ENCODE measurements at places on chromosomes 5 and 9.

GRCh38 chr5:8685704-8686103 lies 816.8 kb downstream of the MTRR start:
- no peak overlapping the region for H3K27ac ChIP-seq
- H3K36me3 ChIP-seq: no peaks in the 10 kb centered on the region
- DNase-seq: no peak
- no peaks in the 10 kb centered on the region for H3K4me1 ChIP-seq
- no peak overlapping the region for H3K4me3 ChIP-seq
- no peaks in the 10 kb centered on the region for H3K27me3 ChIP-seq

- H3K4me1 ChIP-seq: no peaks in the 10 kb centered on the region
- H3K36me3 ChIP-seq: no peaks in the 10 kb centered on the region
- no peak for DNase-seq
- no peak overlapping the region for H3K27ac ChIP-seq
- no peak overlapping the region for H3K4me3 ChIP-seq
- H3K27me3 ChIP-seq: peaks cover 5% of the 10 kb centered on the region
Measured at GRCh38 chr9:87862536-87863268, 20.0 kb upstream of the SPATA31E1 start.

- no peaks in the 10 kb centered on the region for H3K27me3 ChIP-seq
- H3K4me1 ChIP-seq: no peaks in the 10 kb centered on the region
- no peak overlapping the region for H3K4me3 ChIP-seq
- DNase-seq: no peak
- no peak overlapping the region for H3K27ac ChIP-seq
Measured at GRCh38 chr5:80109646-80110478, 74.7 kb downstream of the THBS4 start.

DNA sequence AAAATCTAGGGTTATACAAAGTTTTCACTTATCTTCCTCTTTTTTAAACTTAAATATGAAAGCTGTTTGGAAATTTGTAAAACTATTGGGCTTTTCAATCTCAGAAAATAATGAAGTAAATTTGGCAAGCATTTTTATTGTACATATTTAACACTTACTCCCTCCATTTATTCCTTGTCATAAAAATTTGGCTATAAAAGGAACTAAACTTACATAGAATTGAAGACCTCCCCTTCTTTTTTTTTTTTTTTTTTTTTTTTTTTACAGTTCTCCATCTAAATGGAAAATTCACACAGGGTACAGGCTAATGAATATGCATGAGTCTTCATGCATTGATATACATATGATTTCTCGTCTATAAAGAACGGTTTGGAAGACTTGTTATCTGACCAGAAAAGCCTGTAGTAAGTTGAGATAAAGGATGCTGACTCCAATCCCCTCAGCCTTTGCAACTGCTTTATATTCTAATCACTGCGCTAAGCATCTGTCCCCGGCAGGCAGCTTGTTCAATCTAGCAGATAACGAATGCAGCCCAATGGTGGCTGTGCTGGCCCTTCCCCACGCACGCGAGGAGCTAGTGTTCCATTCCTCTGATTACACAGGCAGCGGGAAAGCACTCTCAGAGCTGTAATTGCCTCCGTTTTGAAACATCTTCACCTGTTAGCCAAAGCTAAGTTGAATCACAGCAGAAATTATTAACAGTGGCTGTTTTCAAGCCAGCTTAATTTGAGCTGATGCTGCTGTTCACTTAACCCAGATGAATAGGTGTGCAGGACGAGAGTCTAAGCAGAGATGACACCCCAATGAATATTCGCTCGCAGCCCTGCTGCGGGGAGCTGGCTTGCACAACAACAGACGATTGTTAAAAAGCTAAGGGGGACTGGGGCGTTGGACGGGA lies 453.8 kb upstream of the ZNF608 start:
- H3K4me3 ChIP-seq: no peak overlapping the region
- H3K4me1 ChIP-seq: no peaks in the 10 kb centered on the region
- DNase-seq: no peak
- no peaks in the 10 kb centered on the region for H3K27me3 ChIP-seq
- no peaks in the 10 kb centered on the region for H3K36me3 ChIP-seq

- no peaks in the 10 kb centered on the region for H3K27me3 ChIP-seq
- H3K27ac ChIP-seq: no peak overlapping the region
- no peaks in the 10 kb centered on the region for H3K36me3 ChIP-seq
Measured at GRCh38 chr9:68872026-68872501, 141.8 kb downstream of the PRKACG start.

GRCh38 chr5:167802755-167803431 lies 488.6 kb upstream of the WWC1 start:
- no peaks in the 10 kb centered on the region for H3K4me1 ChIP-seq
- H3K36me3 ChIP-seq: no peaks in the 10 kb centered on the region
- no peak overlapping the region for H3K4me3 ChIP-seq
- H3K27me3 ChIP-seq: no peaks in the 10 kb centered on the region

DNA sequence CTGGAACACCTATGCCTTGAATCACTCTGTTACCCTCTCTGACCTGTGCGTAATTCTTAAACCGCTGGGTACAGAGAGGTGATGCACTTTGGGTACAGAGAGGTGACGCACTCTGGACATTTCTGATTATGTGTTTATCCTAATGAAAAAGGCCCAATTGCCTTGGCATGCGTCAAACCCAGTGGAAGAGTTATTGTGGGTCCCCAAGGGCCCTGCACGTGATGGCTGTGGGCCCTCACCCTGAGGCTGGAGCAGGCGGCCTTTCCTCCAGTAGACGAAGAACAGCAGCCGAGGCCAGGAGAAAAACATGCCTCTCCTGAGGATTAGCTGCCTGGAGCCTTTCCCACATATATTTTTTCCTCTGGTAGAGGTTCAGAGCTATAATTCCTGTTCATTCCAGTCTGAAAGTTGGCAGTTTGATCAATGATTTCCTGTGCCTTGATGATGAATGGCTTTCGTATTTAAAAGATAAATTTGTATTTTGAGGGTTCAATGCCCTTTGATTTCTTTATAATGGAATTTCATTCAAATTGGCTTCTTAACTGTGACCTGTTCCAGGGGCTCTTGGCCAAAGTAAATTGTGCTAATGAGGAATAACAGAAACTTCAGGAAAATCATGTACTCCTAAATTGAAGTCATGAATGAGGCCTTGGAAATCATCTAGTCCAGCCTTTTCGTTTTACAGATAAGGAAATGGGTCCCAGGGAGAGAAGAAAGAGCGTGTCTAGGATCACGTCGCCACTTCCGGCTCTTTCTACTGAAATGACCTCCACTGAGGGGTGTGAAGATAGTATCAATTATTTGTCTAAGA lies 22.8 kb downstream of the ACER2 start:
- H3K27ac ChIP-seq: no peak overlapping the region
- no peaks in the 10 kb centered on the region for H3K36me3 ChIP-seq
- H3K4me3 ChIP-seq: no peak overlapping the region
- DNase-seq: no peak

GRCh38 chr5:91366551-91366950 lies 16.6 kb downstream of the ARRDC3 start:
- H3K4me3 ChIP-seq: no peak overlapping the region
- no peak for DNase-seq
- H3K4me1 ChIP-seq: peaks cover 15% of the 10 kb centered on the region

DNA sequence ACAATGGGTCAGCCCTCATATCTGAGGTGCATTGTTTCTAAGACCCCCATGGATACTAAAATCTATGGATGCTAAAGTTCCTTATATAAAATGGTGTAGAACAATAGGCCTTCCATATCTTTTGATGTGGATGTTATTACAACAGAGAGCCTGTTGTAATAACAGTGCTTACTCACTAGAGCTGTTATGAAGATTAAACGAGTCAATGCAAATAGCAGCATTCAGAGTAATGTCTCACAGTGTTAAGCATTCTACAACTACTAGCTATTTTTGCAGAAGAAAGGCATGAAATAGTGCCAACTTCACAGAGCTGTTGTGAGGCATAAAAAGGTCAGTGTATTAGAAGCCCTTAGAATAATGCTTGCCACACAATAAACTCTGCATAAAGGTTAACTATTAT lies 13.0 kb downstream of the CHSY3 start:
- no peak for DNase-seq
- no peak overlapping the region for H3K27ac ChIP-seq
- H3K27me3 ChIP-seq: peaks cover 2% of the 10 kb centered on the region
- no peaks in the 10 kb centered on the region for H3K36me3 ChIP-seq
- no peak overlapping the region for H3K4me3 ChIP-seq
- H3K4me1 ChIP-seq: no peaks in the 10 kb centered on the region

DNA sequence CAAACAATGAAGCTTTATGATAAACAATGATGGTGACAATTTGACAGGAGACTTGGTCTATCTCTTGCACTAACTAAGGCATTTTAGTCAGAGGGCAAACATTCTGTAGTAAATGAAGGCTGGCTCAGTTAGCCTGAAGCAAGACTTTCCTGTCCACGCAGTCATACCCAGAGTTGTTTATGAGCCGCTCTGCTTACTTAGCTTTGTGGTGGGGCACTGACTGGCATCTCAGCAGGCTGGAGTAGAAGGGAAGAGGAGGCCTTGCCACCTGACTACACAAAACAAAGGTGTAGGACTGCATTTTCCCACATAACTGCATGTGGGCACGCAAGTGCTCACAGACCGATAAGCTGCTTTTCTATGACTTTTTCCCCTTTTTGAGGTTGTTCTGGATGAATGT lies 133.7 kb upstream of the EPB41L4A start:
- H3K4me3 ChIP-seq: no peak overlapping the region
- no peak overlapping the region for H3K27ac ChIP-seq

- no peak overlapping the region for H3K4me3 ChIP-seq
- no peaks in the 10 kb centered on the region for H3K27me3 ChIP-seq
- no peaks in the 10 kb centered on the region for H3K36me3 ChIP-seq
- no peak overlapping the region for H3K27ac ChIP-seq
Measured at GRCh38 chr5:114660791-114661190, 298.9 kb downstream of the KCNN2 start.

DNA sequence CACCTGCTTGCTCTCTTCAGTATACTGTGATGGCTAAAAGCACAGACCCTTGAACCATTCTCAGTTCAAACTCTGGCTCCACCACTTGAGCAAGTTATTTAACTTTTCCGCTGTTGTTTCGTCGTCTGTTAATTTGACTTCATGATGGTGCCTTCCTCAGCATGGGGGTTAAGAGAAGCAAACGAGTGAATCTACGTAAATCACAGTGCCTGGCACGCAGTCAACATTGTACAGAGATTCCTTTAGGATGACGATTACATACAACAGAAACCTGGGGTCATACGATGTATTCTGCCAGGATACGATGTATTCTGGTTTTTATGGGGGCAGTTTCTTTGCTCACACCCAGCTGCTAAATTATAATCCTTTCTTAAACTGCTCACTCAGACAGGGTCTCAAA lies 515.6 kb downstream of the CCDC171 start:
- DNase-seq: no peak
- H3K36me3 ChIP-seq: no peaks in the 10 kb centered on the region
- H3K27me3 ChIP-seq: no peaks in the 10 kb centered on the region
- H3K27ac ChIP-seq: no peak overlapping the region

- no peak for DNase-seq
- no peaks in the 10 kb centered on the region for H3K36me3 ChIP-seq
- H3K27ac ChIP-seq: no peak overlapping the region
- no peak overlapping the region for H3K4me3 ChIP-seq
- H3K4me1 ChIP-seq: no peaks in the 10 kb centered on the region
- H3K27me3 ChIP-seq: peaks cover 1% of the 10 kb centered on the region
Measured at GRCh38 chr5:109533751-109534272, 124.0 kb upstream of the PJA2 start.

- no peak overlapping the region for H3K27ac ChIP-seq
- H3K36me3 ChIP-seq: no peaks in the 10 kb centered on the region
- H3K27me3 ChIP-seq: no peaks in the 10 kb centered on the region
- no peak overlapping the region for H3K4me3 ChIP-seq
Measured at GRCh38 chr5:137361280-137361679, 137.8 kb downstream of the SPOCK1 start.

DNA sequence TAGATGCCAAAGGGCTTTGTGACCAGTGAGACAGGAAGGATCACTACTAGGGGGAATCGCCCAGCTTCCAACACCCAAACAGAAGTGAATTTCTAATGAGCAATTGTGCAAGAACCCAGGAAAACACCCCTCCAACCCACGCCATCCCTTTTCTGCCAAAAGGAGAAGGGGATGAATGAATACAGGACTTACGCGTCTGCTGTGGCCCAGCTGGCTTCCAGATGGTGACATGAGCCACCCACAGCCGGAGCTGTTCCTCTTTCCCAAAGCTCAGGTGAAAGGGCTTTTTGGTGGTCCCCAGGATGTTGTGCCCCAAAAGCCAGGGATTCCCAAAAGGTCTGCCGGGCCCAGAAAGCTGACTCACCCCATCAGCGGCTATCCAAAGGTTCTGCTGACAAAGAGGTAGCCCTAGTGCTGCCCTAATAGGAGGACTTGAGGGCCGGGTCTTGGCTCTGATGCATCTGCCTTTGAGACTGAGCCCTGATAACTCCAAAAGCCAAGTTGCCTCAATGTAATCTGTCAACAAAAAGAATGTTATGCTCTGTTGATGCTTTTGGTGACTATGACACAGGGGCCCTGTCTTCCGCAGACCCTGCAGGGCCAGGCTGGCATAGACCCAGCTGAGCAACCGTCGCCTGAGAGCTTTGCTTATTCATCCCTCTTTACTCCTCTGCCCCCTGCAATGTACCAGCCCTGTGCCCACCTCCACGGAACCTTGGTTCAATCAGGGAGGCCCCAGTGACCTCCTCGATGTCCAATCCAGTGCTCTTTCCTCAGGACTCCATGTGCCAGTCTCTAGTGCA lies 14.5 kb downstream of the GSN start:
- no peak overlapping the region for H3K27ac ChIP-seq
- H3K36me3 ChIP-seq: no peaks in the 10 kb centered on the region
- no peaks in the 10 kb centered on the region for H3K27me3 ChIP-seq
- no peak for DNase-seq
- H3K4me3 ChIP-seq: no peak overlapping the region

- H3K36me3 ChIP-seq: no peaks in the 10 kb centered on the region
- no peak overlapping the region for H3K4me3 ChIP-seq
- H3K27me3 ChIP-seq: peaks cover 30% of the 10 kb centered on the region
Measured at GRCh38 chr9:131810351-131811170, 70.7 kb upstream of the RAPGEF1 start.

- no peaks in the 10 kb centered on the region for H3K36me3 ChIP-seq
- H3K4me3 ChIP-seq: no peak overlapping the region
- no peaks in the 10 kb centered on the region for H3K4me1 ChIP-seq
- H3K27ac ChIP-seq: no peak overlapping the region
Measured at GRCh38 chr5:152144030-152144429, 219.4 kb upstream of the GLRA1 start.

- H3K27ac ChIP-seq: no peak overlapping the region
- H3K4me1 ChIP-seq: no peaks in the 10 kb centered on the region
- no peaks in the 10 kb centered on the region for H3K27me3 ChIP-seq
Measured at GRCh38 chr5:83000428-83000827, 76.8 kb downstream of the TMEM167A start.

GRCh38 chr9:6545017-6545691 lies 100.4 kb downstream of the GLDC start:
- H3K4me1 ChIP-seq: no peaks in the 10 kb centered on the region
- H3K27me3 ChIP-seq: no peaks in the 10 kb centered on the region
- no peak for DNase-seq
- H3K27ac ChIP-seq: no peak overlapping the region
- H3K4me3 ChIP-seq: no peak overlapping the region

GRCh38 chr5:174383210-174384167 lies 338.0 kb downstream of the NSG2 start:
- H3K27me3 ChIP-seq: no peaks in the 10 kb centered on the region
- H3K4me3 ChIP-seq: no peak overlapping the region
- DNase-seq: no peak
- no peak overlapping the region for H3K27ac ChIP-seq

GRCh38 chr9:34985311-34985899 lies 4.1 kb upstream of the DNAJB5 start:
- no peak overlapping the region for H3K27ac ChIP-seq
- peak; percentile 65 for DNase-seq
- H3K36me3 ChIP-seq: no peaks in the 10 kb centered on the region
- no peaks in the 10 kb centered on the region for H3K27me3 ChIP-seq
- H3K4me1 ChIP-seq: peaks cover 56% of the 10 kb centered on the region

- no peak overlapping the region for H3K27ac ChIP-seq
- H3K27me3 ChIP-seq: peaks cover 27% of the 10 kb centered on the region
- no peak for DNase-seq
- H3K4me1 ChIP-seq: no peaks in the 10 kb centered on the region
Measured at GRCh38 chr9:110583237-110583636, 3.7 kb upstream of the SVEP1 start.
